Glomerular endothelial cell (primary cell): ENCODE measurements at places on chromosomes 7 and 10.

DNA sequence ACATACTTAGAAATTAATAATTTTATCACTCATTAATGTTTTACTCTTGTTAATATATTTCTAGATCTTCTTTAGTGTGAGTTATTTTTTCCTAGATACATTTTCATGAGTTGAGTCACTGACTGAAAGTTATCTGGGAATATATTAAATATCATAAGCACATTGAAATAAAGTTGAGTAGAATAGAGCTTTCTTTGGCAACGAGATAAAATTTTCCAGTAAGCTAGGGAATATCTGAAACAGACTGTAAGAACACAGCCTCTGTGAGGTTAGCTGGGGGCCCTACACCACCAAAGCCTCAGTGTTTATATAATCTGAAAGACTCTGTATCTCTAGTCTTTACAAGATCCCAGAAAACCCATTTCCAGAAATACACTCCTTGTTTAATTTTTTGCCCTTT is 347.8 kb upstream of the PLXDC2 start:
- no peak for DNase-seq

DNA sequence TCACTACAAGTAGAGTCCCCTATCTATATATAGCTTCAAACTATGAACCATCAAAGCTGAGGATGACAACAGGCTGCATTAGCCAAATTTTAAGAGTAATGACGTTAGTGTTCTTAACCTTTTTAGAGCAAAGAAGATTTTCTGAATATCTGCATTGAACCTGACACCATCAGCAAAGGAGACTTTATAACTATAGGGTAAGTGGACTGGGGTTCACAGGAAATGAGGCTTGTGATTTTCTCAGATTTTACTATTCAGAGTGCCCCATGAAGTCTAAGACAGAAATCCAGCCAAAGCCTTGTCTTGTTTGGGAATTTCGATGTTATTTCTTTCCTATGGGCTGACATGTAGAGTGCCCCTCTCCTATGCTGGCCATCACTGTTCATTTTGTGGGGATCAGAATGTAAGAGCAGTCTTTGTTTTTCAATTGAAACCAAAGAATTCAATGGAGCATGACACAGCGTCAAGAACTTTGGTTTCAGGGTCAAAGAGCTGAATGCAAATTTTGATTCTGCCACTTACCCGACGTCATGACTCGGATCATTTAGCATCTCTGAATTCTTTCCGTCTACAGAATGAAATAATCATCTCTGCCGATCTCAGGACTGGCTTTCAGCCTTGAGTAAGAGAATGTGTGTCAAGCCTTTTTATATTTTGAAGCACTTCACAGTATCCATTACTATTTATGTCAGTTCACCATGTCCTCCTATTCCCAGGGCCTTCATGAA is 52.7 kb downstream of the DENND11 start:
- DNase-seq: no peak

GRCh38 chr7:27203964-27204594 is 4.2 kb upstream of the HOXA13 start:
- no peak for DNase-seq

DNA sequence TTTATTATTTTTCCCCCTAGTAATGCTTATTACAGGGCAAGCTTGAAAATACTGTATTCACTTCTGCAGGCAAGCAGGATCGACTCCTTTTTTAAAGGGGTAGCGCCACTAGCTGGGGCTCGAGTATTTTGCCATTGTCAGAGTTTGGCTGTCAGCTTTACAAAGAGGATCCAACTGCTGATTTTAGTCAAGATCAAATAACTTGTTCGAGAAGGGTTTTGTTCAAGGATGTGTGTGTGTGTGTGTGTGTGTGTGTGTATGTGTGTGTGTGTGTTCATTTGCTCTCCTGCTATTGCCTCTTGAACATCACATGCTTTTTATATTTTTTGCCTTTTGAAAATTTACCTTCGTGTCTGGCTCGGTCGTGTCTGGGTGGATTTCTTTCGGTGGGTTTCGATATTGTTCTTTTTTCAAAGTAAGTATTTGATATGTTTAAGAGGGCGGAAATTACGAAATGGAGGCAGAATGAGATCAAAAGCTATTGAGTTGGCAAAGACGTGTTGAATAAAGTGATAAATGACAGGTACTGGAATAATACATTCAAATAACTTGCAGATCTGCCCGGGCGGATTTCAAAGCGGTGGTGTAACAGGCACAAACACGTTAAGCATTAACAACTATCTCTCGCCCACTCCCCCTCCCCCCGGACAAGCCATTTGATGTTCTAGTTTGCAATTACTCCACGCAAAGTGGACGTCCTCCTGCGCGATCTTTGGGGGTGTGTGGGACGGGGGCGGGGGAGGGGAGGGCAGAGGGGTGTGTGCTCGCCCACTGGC is 1.1 kb downstream of the ARID5B start:
- DNase-seq: no peak

GRCh38 chr7:8560501-8560900 is 127.1 kb downstream of the NXPH1 start:
- DNase-seq: no peak
